ENCODE measurements at places on chromosomes 12 and 14. TPM values are rescaled to one million over a fixed set of nuclear protein-coding genes. Genes with fewer than 3 reads are reported as not detected.
A peak's percentile ranks its signal among the peaks of the same experiment; 100 is the strongest.

DNA sequence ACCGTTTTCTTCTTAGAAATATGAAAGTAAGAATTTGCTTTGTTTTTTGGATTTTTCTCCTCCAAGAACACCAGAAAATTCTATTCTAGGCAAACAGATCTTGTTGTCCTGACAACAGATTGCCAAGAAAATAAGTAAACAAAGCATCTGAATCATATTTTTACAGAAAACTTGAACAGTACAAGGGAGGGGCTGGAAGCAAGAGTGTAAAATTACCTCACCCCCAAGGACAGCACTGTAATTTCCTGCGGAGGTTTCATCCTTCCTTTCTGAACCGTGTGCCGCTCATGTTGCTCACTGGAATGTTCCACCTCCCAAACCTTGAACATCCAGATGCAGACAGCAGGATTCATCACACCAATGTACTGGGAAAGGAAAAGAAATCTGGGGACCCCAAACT is 5.4 kb upstream of the CAMKK2 start:
- peak; percentile 58 for DNase-seq

DNA sequence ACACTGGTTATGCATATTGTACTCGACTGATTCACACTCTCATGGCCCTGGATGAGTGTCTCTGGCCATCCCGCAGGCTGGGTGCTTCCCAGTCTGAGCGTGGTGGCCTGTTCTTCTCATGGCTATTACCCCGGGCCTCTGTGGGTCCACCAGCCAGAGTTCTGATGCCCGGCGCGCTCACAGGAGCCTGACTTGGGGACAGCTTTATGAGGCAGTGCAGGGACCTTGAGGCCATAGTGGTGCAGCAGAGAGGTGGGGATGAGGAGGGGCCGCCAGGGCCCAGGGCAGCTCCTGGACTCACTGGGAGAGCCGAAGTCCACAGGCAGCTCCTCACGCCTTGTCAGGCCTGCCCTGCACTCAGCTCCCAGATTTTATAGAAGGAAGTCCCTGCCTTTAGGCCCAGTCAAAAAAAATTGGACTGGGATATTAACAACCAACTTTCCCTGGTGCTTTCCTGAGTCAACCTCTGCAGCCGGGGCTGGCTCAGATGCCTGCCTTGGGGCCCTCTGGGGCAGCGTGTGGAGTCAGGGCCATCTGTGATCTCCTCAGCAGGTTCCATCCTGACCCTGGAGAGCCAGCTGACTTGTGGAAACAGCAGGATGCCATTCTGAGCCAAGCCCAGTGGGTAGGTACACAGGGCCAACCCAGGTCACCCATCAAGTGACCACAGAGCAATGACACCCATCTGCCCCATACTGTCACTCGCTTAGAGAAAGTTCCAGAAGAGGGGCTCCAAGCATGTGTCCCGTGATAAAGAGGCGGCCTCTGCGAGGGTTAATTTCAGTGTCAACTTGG is 89.4 kb upstream of the DIO3 start:
- DNase-seq = peak; percentile 72

- no peak for DNase-seq
Measured at GRCh38 chr12:114476159-114476558, 70.2 kb upstream of the TBX5 start.

- no peak for DNase-seq
Measured at GRCh38 chr14:101004954-101005353, 101.4 kb upstream of the RTL1 start.

- DNase-seq = no peak
Measured at GRCh38 chr14:76463105-76463504, 87.2 kb downstream of the ESRRB start.

- no peak for DNase-seq
Measured at GRCh38 chr12:98999559-98999958, 354.5 kb downstream of the APAF1 start.

DNA sequence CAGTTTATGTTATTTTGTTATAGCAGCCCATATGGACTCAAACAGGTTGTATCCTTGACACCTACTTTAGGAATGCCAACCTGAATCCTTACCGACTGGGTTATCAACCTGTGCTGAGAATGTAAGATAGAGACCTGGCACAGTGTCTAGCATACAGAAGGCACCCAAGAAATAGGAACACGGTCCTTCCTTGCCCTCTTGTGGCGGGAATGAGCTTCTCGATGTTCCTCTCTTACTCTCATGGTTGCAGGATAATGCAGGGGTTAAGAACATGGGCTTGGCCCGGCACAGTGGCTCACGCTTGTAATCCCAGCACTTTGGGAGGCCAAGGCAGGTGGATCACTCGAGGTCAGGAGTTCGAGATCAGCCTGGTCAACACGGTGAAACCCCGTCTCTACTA is 6.5 kb downstream of the C12orf43 start:
- no peak for DNase-seq

DNA sequence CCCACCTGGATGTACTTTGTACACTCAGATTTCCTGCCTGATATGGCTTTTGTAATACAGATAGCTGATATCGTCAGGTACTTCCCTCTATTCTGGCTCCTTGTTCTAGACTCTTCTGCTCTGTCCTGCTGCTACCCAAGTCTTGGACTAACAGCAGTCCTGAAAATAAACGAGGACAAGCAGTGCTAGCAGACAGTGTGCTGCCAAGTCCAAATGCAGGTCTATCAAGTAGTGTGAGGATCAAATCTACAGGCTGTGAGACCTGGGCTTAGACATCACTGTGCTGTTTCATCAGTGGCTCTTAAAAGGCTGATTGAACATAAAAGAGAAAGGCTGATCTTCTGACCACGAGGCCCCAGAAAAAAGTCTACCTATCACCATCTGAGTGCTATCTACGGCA is 418.1 kb downstream of the APAF1 start:
- DNase-seq = no peak

DNA sequence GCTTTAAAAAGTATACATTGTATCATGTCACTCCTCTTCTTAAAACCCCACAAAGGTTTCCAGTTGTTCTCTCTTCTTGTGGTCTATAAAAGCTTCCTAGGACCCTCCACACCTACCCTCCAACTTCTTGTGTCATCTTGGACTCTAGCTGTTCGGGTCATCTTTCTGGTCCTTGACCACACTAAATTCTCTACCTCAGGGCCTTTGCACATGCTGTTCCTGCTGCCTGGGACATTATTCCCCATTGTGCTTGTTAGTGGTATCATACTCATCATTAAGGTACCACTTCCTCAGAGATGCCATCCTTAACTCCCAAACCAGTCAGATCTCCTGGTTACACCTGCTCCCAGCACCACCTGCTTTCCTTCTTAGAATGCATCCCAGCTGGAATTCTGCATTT is 294.0 kb downstream of the KSR2 start:
- no peak for DNase-seq

DNA sequence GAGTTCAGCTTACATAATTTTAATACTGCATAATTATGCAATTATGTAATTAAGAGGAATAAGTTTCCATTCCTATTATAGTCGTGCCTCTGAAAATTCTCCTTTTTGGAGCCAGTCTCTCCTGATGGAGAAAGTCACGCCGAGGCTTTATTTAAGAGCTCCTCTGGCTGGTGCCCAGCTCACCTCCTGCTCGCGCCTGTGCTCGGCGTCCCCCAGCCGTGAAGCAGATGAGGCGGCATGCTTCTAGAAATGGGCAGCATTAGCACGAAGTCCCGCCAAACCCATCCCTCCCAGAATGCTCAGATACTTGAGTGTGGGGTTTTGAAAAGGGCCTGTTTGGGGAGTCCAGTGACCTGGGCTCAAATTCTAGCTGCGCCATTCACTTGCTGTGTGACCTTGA is 153.0 kb downstream of the PHETA1 start:
- no peak for DNase-seq

DNA sequence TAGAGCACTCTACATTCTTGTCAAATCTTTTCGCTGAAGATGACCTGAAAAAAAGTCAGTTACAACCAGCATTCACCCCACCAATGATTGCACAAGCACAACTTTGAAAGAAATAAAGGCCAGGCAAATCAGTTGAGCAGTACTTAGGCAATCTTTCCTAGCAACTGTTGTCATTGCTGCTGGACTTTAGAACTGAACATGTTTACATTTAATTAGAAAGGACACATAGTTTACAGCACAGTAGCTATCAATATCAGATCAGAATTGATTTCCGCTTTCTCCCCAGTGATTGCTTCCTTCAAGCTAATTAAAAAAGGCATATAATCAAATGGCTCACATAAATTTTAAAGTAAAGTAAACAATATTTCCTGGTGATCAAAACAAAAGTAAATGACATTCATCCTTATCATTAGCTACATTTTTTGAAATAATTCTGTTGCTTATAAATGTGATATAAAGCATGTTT is 128.4 kb downstream of the FOXA1 start:
- no peak for DNase-seq

- no peak for DNase-seq
Measured at GRCh38 chr14:37585971-37586796, 8.9 kb downstream of the FOXA1 start.

The IFI27 gene
- 147 TPM for total RNA-seq

The OTX2 gene
- not detected for total RNA-seq

The SRRM4 gene
- total RNA-seq = 0.59 TPM

The CCDC177 gene
- not detected for total RNA-seq

The GARIN6 gene
- not detected for total RNA-seq

The C1QL4 gene
- total RNA-seq = not detected

The CCDC60 gene
- total RNA-seq = not detected

The FZD10 gene
- not detected for total RNA-seq

The PGF gene
- total RNA-seq = 9.4 TPM

The GPR135 gene
- total RNA-seq = 3.2 TPM

The C2CD5 gene
- 18.2 TPM for total RNA-seq

The RFX4 gene
- total RNA-seq = not detected
